ENCODE measurements at places on chromosomes 6 and 20. TPM values are rescaled to one million over a fixed set of nuclear protein-coding genes. Genes with fewer than 3 reads are reported as not detected.

TRAM2 gene
- total RNA-seq, result 88.7 TPM

GRCh38 chr6:138492113-138492512 lies 7.2 kb downstream of the NHSL1 start:
- no peak for DNase-seq

- DNase-seq, result no peak
These were observed 43.4 kb downstream of the ZNF133 start for GRCh38 chr20:18331694-18332093.

DNA sequence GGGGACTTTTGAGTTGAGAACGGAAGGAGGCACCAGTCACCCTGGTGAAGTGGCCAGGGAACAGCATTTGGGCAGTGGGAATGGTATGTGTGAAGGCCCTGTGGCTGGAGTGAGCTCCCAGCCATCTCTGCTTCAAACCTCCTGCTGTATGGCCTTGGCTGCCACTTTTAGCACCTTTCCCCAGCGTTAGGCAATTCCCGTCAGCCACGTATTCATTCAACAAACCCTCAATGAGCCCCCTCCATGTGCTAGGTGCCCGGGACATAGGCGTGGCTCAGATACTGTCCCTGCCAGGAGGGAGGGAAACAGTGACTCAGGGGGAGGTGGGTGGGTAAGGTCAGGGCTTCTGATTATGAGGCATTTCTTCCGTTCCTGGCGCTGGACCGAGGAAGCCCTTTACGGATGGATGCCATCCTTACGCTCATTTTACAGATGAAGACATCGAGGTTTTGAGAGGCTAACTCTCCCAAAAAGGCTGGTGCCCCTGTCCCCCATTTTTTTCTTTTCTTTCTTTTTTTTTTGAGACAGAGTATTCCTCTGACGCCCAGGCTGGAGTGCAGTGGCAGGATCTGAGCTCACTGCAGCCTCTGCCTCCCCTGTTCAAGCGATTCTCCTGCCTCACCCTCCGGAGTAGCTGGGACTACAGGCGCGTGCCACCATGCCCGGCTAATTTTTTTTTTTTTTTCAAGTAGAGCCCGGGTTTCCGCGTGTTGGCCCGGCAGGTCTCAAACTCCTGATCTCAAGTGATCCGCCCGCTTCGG lies 37.5 kb downstream of the SRC start:
- DNase-seq, result peak; percentile 57

ZNF311 gene
- 1.7 TPM for total RNA-seq

FAM110A gene
- total RNA-seq, result 1.2 TPM

- DNase-seq, result no peak
These were observed 90.9 kb downstream of the CAP2 start for GRCh38 chr6:17484201-17484849.

DNA sequence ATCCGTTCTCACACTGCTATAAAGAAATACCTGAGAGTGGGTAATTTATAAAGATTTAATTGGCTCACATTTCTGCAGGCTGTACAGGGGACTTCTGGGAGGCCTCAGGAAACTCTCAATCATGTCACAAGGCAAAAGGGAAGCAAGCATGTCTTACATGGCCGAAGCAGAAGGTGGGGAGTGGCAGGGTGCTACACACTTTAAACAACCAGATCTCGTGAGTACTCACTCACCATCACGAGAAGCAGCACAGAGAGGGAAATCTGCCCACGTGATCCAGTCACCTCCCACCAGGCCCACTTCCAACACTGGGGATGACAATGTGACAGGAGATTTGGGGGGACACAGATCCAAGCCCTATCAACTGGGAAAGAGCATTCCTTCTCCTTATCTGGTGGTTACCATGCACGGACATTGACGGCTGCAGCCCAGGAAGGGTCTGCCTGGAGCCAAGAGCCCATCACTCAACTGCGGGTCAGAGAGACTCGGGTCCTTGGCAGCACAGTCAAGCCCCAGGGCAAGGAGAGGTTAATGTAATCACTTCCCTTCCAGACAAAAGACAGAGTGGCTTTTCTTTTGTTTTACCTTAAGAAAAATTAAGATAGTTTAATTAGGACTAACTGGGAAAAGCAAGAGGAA lies 112.3 kb upstream of the CST7 start:
- DNase-seq, result no peak

CALHM5 gene
- total RNA-seq, result 1.8 TPM
